ENCODE measurements at places on chromosomes 6 and 20. TPM values are rescaled to one million over a fixed set of nuclear protein-coding genes. Genes with fewer than 3 reads are reported as not detected.

The EYA4 gene
- total RNA-seq, result 18.4 TPM

DNA sequence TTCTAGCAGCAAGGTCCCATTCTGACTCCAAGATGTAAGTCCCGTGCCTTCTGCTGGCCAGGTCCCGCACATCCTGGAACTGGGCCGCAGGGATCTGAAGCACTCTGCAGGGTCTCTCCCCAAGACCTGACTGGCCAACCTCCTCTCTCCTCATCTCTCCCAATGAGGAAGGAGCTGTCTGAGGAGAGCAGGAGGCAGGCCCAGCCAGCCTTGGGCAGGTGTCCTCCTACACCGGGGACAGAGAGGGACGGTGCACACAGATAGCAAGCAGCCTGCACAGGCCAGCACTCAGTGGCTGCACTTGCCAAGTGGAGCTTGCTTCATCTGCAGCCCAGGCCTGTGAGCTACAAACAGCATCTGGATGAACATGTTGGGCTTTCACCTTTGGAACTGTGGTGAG, 76.8 kb upstream of the CD93 start:
- ATAC-seq, result no peak

DNA sequence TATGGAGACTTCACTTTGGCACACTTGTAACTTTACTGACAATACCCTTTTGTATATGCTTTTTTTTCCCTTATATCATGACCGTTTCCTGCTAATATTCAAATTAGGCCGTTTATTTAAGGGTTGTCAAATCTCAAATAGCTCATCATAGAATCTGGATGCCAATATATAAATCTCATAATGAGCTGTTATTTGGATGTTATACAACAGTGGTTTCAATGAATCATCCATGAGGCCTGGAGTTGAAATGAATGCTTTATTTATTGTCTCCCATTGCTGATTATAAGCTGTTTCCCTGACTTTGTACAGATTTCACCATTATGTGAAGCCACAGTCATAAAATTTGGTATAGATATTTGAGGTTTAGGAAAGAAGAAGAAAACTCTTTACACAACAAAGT, 256.1 kb downstream of the PLCB1 start:
- ATAC-seq, result no peak

DNA sequence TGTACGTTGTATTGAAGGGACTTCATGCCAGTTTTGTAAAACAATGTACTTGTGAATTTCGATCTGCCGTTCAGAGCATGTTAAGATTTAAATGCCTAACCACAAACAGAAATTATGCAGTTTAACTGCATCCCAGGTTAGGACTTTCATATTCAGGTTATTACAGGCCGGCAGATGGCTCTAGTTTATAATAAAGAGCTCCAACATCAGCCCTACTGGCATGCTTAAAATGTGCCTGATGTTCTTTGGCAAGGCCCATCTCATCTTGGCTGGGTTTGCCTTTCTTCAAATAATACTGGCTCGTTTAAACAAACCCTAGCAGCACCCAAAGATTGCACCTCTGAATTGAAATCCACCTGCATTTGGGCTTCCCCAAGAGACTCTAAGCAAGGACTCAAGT, 169.3 kb upstream of the RIN2 start:
- no peak for ATAC-seq

GRCh38 chr20:49624317-49624716, 56.4 kb upstream of the PTGIS start:
- no peak for ATAC-seq

The ATP6V1G2 gene
- 7.2 TPM for total RNA-seq

The HLA-DRA gene
- not detected for total RNA-seq

The SEL1L2 gene
- 0.41 TPM for total RNA-seq

The B3GALT4 gene
- 4.4 TPM for total RNA-seq

DNA sequence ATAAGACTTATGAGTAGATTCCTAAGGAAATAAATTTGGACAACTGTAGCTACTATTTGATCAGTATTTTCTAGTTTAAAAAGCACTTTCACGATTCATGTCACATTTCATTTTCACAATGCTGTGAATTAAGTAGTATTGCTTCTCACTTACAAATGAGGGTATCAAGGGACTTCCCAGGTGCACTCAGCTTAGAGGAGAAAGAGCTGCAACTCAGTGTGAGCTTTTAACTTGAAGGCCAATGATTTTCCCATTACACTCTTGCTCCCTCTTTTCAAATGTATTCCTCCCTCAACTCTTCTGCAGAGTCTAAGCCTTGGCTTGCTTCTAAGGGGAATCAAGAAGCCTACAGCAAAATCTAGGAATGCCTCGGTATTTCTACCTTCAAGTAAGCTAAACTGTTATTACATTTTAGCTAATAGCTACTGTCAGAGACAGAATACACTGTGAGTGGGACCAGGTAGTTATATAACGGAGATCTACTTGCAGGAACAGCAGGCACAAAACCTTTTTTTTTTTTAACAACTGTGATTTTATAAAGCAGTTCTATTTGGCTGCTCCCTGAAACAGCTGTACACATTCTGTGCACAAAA, 339.0 kb downstream of the SYNE1 start:
- no peak for ATAC-seq

- no peak for ATAC-seq
Observed at GRCh38 chr20:32556312-32557184, 28.6 kb downstream of the NOL4L start.

GRCh38 chr6:90386399-90387382, 90.0 kb upstream of the BACH2 start:
- ATAC-seq, result no peak

- no peak for ATAC-seq
Observed at GRCh38 chr20:41079066-41079465, 50.4 kb downstream of the TOP1 start.

DNA sequence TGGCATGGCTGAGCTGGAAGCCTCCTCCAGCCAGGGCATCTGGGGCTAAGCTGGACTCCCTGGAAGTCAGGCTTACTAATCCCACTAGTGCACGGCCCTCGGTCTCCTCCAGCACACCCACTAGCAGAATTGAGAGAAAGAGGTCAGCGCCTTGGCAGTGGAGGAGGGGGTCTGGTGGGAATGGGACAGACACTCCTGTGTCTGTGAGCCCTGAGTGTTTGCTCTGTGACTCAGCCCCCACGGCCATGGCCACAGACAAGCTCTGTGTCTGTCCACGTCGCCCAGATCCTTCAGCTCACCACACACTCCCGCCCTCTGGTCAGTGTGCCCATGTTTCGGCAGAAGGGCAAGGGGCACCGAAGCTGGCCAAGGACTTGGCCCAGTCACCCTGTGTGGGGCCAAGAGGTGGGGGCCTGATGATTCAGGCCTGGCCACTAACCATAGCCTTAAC, 8.8 kb downstream of the MDFI start:
- no peak for ATAC-seq

The MLN gene
- not detected for total RNA-seq

DNA sequence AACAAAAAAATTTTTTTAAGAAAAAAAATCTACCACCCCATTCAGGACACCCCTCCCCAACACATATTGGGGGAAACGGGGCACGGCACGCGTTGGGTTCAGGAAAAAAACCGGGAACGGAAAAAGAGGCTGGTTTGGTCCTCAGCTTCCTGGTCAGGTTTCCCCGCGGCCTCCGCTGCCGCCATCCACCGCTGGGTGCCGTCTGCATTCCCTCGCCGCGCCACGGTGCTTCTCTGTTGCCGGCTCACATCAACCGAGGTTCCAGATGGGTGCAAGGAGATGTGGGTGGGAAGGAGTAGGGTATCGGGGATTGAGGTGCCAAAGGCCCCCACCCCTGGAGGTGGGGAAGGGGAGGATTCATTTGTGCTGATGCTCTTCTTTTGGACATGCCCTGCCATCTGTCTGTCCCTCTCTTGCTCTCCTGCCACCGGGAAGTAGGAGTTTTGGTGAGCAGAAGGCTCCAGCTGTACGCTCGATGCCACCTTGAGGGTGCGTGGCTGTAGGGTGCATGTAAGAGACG, 5.8 kb downstream of the MCCD1 start:
- no peak for ATAC-seq

DNA sequence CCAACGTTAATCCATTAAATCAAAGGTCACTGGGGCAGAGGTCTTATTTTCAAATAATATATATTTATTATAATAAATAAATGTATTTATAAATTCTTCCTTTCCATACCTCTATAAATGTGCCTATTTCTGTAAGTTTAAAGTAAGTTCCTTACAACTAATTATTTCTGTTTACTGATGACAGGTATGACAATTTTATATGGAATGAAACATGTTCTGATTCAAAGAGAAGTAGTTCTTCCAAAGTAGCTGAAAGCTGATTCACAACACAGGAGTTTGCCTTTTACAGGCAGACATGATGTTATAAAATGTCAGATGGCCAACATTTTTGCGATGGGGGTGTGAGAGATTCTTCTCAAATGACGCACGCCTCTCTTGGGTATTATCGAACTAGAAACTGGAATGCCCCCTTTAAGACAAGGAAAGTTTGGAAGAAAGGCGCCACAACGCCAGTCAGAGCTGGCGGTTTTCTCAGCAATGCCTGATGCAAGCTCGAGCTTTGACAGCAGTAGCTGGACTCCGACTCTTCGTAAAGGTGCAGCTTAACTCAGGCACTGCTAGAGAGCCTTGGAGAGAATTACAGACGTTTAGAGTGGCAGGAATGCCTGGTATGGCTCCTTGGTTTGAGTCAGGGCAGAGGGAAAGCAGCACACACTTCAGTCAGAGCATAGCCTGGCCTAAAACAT, 92.1 kb downstream of the FOXC1 start:
- no peak for ATAC-seq

DNA sequence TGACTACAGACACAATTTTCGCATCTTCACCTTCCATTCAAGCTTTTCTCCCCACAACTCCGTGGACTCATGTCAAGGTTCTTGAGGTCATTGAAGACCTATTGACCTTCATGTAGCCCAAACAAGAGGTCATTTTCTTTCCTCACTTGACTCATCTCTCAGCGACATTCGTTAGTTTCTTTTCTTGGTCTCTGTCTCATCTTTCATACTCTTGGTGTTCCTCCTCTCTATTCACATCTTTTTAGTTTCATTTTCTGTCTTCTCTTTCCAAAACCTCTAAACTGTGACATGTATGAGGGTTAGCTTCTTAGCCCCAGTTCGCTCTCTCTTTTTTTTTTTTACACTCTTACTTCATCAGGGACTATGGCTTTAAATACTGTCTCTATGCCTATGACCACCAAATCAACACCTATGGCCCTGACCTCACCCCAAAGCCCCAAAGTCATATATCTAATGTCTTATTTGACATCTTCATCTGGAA, 128.6 kb upstream of the BACH2 start:
- ATAC-seq, result no peak

GRCh38 chr20:8454137-8454712, 322.2 kb downstream of the PLCB1 start:
- peak; percentile 41 for ATAC-seq

DNA sequence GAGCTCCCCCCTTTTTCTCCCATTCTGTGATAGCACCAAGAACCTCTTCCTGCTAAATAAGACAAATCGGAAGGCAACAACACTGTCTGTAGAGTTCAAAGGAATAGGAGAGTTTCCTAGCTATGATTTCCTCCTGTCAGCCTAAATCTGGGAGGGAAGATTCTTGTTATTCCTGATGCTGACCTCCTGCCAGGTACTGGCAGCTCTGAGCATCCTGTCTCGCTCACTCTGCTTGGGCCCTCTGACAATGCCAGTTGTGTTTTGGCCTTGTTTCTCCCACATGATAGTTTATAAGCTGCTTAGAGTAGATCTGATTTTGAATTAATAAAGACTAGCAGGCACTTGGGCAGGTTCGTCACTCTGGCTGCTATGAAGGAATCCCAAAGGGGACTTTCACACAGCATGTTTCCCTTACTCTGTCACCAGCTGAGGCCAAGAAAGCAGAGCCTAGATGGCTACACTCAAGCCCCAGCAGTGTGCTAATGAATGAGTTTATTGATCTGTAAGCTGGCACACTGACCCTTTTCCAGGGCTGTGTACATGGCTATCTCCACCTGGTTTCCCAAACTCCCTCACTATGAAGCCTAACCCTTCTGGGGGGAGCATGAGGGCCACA, 52.3 kb downstream of the UQCC1 start:
- ATAC-seq, result no peak

- peak; percentile 54 for ATAC-seq
Observed at GRCh38 chr6:142819603-142820337, 125.2 kb downstream of the HIVEP2 start.

DNA sequence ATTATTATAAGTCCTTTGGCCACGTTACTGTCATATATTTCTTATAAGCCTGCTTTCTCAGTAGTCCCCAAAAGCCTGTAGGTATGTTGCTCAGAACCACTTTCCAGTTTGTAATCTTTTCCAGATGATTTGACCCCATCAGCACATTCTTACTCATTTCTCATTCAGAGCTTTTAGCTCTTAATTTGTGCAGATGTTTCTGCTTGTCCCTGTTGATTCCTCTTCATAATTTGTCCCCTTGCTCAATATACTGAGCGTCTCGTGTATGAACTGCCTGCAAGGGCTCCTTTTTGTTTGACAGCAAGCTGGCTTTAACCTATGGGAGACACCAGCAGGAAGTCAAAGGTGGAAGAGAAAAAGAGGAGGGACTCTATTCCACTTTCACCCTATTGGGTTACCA, 733.8 kb upstream of the GJE1 start:
- no peak for ATAC-seq

DNA sequence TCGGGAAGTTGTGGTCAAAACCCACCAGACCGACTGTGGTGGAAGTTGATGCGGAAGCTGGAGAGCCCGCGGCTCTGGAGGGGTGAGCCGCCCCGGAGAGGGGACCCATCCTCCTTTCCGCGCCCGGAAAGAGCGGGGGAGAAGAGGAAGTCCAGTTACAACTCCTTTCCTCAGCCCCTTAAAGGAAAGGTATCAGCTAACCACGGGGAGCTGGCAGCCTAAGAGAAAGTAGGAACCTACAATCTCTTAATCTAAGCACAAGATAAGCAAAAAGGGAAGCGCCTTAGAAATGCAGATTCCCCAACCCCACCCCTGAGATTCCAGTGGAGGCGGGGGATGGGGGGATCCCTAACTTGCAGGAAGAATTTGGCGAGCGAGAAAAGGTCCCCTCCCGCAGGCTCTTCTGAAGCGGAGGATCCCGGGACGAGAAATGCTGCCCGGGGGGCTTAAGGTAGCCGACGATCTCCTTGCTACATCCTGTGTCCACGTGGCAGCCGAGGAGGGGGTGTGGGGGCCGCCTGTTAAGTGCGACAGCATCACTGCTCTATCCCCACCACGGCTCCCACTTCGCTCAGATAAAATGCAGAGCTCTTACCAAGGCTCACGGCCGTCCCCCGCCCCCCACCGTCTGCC, 87.5 kb downstream of the ZFP64 start:
- ATAC-seq, result peak; percentile 30

DNA sequence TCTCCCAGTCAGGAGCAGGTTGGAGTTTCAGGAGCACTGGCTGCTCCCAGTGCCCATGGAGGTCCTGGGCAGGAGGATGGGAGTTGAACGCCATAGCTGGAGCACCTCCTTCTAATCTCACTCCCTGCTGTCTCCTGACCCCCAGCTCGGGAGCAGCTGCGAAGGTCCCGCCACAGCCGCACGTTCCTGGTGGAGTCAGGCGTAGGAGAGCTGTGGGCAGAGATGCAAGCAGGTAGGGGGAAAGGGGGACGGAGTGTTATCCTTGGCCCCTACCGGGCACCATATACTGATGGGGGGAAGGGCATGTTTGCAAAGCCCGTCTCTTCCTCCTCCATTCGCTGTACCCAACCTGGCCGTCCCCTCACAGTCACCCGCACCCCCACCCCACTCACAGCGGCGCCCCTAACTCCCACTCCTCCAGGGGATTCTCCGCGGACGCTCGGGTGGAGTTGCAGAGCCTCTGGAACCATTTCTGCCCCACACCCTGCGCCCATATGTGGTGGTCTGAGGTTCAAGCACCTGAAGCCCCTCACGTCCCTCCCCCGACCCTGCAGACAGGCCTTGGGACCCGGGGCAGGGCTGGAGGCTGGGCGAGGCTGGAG, 16.7 kb downstream of the HSPA12B start:
- ATAC-seq, result no peak

GRCh38 chr20:46507760-46508407, 5.5 kb downstream of the ZNF334 start:
- no peak for ATAC-seq

All from motor neuron (in vitro differentiated cells).